ENCODE measurements at places on chromosomes 5 and 9. TPM values are rescaled to one million over a fixed set of nuclear protein-coding genes. Genes with fewer than 3 reads are reported as not detected.

CSF1R gene
- total RNA-seq, result 1.2 TPM

SLC36A3 gene
- total RNA-seq, result not detected

PRUNE2 gene
- 1.3 TPM for total RNA-seq

WDR41 gene
- 74.6 TPM for total RNA-seq

PFN3 gene
- total RNA-seq, result not detected

TMEM215 gene
- total RNA-seq, result not detected

APBA1 gene
- total RNA-seq, result 5.1 TPM

NRG2 gene
- total RNA-seq, result 1.5 TPM

RECK gene
- total RNA-seq, result 27.1 TPM

KIF4B gene
- not detected for total RNA-seq

GTF3C5 gene
- 65.1 TPM for total RNA-seq

GRXCR2 gene
- not detected for total RNA-seq

PGM5 gene
- total RNA-seq, result not detected

C9orf153 gene
- total RNA-seq, result 0.40 TPM

GABRA6 gene
- not detected for total RNA-seq

TNFAIP8 gene
- total RNA-seq, result 13.3 TPM

- no peak for DNase-seq
These were observed 95.3 kb downstream of the ZNF608 start for GRCh38 chr5:124650951-124651662.

DNA sequence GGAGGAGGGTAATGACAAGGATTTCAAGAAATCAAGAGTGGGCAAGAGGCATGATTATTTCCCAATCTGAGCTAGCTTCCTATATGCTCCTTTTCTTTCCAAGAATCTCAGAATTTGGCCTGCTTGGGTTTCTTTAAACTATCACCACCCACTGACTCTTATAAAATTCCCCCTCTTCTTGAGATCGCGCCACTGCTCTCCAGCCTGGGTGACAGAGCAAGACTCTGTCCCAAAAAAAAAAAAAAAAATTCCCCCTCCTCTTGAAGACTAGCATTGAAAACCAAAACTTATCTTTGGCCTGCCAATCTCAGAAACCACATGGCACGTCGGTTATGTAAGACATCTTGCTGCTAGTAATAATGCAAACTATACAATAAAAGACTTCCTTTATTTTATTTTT, 3.4 kb upstream of the DMXL1 start:
- no peak for DNase-seq

DNA sequence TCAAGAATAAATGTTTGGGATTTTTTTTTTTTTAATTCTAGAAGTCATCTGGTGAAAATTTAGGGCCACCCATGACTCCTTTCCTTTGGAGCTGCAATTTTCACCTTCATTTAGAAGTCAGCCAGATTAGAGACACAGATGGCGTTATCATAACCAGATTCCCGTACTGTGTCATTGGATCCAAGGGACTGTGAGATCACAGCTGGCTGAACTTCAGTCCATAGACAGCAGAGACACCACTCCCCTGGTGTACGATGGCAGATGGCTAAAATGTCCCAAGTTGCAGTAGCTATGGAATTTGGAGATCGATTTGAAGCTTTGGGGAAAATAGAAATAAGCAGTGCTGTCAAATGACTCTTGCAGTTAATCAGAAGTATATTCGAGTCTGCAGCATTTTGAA, 216.3 kb downstream of the RFK start:
- DNase-seq, result no peak

GRCh38 chr9:136631038-136632000, 31.4 kb upstream of the EGFL7 start:
- no peak for DNase-seq

GRCh38 chr5:15929611-15930263, 249.9 kb downstream of the MARCHF11 start:
- DNase-seq, result no peak

- no peak for DNase-seq
These were observed 15.1 kb downstream of the IFNA1 start for GRCh38 chr9:21455320-21455719.

DNA sequence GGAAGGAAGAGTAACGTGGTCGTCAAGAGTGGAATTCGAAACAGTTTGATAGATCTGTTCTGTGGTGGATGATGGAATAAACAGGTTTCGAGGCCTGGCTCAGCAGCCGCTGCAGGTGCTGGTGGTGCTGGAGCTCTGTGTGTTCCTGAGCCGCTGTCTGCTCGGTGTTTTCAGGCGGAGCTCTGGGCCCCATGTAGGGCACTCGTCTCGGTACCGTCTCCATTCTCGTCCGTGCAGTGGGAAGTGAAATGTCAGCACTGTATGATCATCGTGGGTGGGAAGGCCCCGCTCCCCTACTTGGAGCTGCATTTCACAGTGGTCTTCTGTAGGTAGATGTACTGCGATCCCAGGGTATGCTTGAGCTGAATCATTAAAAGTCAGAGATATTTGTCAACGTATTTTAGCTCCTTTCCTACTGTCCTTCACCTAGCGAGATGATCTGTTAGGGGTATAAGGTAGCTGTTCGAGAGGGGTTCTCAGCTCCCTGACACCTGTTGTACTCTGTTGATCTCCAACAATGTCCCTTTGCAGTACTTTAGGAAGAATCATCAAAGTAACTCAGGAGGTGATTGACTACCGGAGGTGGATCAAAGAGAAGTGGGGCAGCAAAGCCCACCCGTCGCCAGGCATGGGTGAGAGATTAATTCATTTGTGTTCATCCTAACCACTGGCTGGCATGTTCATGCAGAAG, 35.9 kb downstream of the TENT4A start:
- no peak for DNase-seq

DNA sequence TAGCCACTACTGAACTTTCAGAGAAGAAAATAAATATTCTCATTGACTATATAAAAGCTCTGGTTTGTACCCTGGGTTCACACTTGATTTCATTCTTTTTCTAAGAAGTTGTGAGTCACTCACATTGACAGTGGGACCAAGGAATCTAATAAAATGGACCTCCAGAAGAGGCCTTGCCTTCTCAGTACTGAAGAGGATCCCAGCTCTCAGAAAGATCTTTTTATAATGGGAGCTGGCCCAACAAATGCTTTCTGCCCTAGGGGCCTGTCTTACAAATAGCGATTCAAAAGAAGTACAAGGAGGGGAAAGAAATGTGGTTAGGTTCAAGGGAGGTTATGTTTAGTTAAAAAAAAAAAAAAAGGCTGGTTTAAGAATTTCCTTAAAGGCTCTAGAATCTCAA, 237.9 kb downstream of the ISL1 start:
- DNase-seq, result no peak

GRCh38 chr5:108726446-108727235, 21.1 kb upstream of the FER start:
- no peak for DNase-seq

- no peak for DNase-seq
These were observed 55.5 kb downstream of the NIPBL start for GRCh38 chr5:36932056-36932455.

DNA sequence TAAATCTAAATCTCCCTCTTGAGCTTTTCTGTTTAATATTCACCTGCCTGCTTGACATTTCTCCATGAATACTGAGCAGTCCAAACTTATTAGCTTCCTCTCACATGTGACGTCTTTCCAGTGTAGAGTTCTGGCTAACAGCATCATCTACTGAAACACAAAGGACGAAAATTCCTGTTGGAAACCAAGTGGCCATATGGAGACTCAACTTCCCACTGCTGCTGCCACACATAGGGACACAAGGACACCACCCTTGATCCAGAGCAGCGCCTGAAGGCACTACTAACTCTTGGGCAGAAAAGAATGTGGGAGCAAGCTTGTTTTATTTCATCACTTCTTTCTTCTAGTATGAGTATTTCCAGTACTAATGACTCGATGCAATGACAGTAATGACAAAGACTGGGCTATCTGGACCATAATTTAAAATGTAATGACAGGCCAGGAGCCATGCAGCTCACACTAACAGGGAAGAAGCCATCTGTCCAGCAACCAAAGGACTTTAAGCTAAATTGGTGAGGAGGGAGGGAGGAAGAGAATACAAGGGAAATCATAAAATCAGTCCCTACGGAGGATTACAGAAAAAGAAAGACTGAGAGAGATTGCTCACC, 19.2 kb downstream of the RNF130 start:
- DNase-seq, result no peak

- DNase-seq, result peak; percentile 84
These were observed 1.2 kb downstream of the SSBP2 start for GRCh38 chr5:81749561-81750307.

GRCh38 chr5:130135506-130135905, 231.2 kb downstream of the CHSY3 start:
- DNase-seq, result no peak

DNA sequence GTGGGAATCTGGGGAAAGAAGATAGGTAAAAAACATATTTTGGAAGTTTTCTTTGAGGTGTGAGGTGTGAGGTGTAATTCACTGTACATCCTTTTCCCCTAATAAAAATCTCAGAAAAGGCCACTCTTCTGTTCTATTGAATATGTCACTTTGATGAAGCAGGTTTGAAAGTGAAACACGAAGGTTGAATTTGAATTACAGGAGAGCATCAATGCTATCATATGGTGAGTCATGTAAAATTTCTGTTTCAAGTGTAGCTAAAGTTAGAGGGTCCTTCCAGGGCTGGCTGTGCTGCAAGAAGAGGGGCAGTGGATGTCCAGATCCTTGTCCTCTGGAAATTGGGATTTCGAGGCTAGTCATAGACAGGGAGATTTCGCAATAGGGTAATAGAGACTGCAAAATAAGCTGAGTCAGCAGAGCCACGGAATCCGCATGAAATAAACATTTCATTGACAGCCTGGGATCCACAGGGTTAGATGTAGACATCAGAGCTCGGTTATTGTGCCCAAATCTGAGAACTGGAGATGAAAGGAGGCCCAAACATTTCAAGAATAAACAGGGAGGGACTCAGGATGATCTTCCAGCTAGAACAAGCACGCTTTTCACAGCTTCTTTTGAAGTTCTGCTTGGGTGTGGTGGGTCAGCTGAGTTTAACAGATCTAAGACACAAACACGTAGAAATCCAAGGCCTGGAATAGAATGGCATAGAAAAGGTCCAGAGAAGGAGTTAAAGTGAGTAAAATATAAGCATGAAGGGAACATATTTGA, 194.4 kb upstream of the CDKN2B start:
- no peak for DNase-seq

- DNase-seq, result no peak
These were observed 77.7 kb downstream of the ARSB start for GRCh38 chr5:78907255-78907891.

GRCh38 chr5:127609957-127610356, 38.9 kb upstream of the CTXN3 start:
- no peak for DNase-seq

DNA sequence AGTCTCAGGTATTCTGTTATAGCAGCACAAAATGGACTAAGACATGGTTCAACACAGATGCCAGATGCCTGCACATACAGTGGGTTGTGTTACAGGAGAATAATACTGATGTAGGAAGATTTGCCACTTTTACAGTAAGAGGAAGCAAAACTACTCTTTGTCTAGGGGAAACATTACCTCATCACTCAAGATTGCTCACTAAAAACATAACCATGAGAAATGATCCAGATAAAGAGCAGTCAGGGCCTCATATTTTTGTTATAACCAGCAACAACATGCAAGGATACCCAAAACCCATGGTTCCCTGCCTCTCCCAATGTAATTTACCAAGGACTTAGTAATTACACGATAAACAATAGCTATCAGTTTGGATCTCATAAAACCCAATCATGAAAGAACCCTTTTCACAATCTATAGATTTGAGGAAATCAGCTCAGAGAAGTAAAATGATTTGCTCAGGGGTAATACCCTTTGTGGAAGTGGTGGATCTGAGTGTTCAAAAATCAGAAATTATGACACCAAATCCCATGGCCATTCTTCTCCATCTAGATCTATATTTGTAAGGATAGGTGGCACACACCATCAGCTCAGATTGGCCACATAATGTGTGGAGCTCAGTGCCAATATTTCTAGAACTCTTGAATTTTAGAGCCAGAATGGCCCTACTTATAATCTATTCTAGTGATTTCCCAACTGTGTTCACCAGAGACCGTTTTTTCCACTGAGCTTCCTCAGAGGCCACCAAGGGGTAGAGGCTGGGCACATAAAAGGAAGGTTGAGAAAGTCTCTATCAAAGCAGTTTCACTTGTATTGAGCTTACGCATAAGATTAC, 27.8 kb downstream of the DPYSL3 start:
- DNase-seq, result no peak

- DNase-seq, result peak; percentile 75
These were observed 107.9 kb upstream of the ALDH1B1 start for GRCh38 chr9:38284588-38285051.

- DNase-seq, result no peak
These were observed 168.8 kb downstream of the PDE4D start for GRCh38 chr5:59724482-59725391.

DNA sequence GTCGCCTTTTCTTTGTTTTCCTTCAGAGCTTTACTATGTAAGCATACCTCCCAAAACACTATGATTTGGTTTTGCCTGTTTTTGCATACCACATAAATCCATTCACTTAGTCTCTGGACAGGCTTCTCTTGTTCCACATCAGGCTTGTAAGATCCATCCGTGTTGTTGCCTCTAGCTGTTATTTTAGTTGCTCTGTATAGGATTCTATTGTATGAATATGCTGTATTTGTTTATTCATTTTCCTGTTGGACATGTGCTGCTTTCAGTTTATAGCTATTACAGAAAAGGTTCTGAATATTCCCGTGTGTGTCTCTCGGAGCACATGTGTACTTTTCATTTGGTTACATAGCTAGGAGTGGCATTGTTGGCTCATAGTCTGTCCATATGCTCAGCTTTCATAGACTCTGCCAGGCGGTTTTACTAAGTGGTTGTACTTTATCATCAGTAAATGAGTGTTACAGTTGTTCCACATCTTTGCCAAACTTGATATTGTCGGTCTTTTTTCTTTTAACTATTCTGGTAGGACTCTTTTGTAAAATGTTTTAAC, 41.8 kb downstream of the NUP214 start:
- no peak for DNase-seq

GRCh38 chr5:178225174-178225573, 7.4 kb downstream of the PHYKPL start:
- no peak for DNase-seq

DNA sequence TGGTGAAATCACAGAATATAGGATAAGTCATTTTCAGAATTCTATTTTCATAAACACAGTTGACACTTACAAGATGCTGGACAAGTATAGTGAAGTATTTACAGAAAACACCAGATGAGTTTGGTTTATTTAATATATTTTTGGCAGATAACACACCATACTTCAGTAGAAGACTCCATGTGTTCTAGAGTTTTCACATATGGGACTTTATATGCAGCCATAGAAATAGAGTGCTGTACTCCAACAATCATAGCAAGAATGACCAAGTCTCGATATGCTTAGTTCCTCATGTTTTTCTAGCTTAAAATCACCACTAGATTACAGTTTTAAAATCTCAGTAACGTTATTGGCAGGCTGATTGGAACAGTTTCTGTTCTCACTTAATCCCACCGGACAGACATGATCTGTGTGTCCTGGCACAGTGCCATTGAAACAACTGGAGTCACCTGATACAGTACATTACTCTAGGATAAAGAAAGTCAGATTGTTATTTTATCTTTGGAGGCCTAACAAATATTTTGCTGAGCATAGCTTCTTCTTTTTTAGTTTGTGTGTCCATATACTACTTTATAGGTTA, 45.8 kb upstream of the ERBIN start:
- DNase-seq, result no peak

- no peak for DNase-seq
These were observed 182.2 kb upstream of the TARS1 start for GRCh38 chr5:33258553-33258952.

GRCh38 chr5:43148417-43148816, 27.7 kb downstream of the ZNF131 start:
- no peak for DNase-seq

Measured in osteocyte (in vitro differentiated cells).